ENCODE measurements at places on chromosomes 7 and 10.
A peak's percentile ranks its signal among the peaks of the same experiment; 100 is the strongest.

DNA sequence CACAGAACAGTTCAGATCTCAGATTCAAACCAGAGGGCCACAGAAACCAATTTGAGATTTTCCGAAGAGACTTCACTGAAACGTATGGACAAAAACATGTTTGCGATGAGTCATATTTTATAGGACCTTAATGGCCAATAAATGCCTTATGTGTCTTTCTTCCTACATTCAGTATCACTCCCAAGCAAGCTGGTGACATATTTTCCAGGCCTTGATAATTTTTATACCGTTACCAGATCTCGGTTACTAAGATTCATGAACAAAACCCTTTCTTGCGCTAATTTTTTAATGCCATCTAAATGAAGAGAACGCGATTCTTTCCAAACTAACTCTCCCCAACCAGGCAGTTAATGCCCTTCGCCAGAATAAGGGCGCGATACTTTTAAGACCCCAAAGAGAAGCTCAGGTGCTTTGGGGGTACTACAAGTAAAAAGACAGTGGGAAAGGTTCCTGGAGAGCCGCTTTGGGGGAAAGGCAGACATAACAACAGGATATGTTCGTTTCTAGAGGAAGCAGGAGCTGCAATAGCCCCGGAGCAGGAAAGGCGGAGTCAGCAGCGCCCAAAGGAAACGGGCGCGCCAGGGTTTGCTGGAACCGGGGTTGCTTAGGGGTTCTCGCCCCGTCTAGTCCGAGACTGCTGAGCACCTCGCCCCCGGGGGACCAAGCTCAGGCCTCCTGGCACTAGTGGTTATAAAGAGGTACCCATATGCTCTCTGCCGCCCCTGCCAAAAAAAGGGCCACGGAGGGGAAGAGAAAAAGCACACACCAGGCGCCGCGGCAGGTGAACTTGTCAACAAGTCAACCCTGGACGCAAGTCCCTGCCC lies 884 bp downstream of the ICA1 start:
- DNase-seq, result no peak

DNA sequence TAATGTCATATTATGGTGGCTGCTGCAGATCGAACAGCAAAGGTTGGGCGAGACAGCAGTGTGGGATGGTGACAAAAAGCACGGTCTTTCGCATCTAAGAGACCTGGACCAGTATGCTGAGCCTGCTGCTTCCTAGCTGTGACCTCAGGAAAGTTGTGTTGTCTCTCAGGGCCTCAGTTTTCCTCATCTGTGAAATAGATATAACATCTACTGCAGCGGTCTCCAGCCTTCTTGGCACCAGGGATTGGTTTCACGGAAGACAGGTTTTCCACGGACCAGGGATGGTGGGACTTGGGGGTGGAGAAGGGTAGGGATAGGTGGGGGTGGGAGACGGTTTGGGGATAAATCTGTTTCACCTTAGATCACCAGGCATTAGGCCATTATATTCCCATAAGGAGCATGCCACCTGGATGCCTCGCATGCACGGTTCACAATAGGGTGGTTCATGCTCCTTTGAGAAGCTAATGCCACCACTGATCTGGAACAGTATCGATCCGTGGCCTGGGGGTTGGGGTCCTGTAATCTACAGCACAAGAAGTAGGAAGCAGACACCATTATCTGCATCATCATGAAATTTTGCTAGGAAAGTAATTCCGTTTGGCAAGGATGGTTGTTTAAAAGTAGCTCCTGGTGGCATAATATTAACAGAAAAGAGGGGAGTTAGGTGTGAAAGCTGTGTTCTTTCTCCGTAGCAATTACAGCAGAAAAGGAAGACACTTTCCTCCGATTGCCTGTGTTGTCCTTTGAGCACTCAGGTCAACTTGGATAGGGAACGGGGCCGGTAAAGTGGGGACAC lies 10.8 kb downstream of the KLF6 start:
- peak; percentile 56 for DNase-seq

DNA sequence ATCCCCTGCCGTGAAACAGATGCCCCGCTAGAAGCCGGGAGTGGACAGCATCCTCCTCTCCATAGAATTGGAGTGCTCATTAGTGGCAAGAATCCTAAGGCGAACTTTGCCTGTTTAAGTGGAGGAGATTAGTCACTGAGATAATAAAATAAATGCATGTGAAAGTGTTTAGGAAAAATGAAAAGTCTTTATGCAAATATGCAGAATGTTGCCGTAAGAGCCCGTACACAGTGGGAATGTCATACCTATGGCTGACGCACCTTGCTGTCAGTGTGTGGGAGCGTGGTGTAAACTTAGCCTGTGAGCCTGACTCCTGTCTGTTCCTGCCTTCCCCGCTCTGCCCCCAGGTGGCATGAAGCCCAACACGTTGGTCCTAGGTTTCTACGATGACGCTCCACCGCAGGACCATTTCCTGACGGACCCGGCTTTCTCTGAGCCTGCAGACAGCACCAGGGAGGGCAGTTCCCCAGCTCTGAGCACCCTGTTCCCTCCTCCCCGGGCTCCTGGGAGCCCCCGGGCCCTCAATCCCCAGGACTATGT lies 1.7 kb upstream of the TRIP6 start:
- no peak for DNase-seq

DNA sequence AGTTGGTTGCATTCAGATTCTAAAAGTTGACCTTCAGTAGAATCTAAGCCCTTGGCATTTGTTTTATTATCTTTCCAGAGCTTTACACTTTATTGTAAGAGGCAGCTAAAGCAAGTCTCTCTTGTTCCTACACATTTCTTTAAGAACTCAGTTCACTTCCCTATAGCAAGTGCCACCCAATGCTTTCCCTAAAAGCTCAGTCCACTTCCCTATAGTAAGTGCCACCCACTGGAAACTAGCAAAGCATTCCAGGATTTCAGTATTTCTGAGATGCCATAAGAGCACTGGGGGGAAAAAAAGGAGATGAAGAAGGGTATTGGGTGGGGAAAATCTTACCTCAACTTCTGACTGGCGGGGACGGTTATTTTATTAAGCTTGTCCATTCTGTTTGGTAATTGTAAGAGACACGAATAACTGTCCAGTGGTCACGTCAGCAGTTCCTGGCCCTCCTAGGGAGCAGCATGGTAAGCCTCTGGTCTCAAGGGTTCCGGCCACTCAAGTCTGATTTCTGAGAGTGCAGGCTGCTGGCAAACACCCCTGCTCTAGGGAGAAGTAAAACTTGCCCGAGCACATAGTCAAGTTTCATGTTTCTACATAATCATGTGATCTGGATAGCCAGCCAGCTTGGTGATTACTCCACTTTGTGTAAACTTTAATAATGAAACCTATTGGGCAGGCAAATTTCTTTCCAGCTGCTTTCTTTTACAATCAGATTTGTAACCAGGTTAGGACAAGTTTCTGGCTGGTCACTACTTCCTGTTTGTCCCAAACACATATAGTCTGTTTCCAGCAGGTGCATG lies at the start of gene BLNK:
TSS of gene BLNK (minus strand) at position 554 of the 800 bp plus-strand sequence. CDS start at position 383, 171 bp downstream.
- DNase-seq, result no peak

All from fibroblast of skin of back (primary cell).